ENCODE measurements at places on chromosomes 6 and 20. TPM values are rescaled to one million over a fixed set of nuclear protein-coding genes. Genes with fewer than 3 reads are reported as not detected.

SH3BGRL2 gene
- 4.7 TPM for total RNA-seq

- no peak for DNase-seq
- H3K36me3 ChIP-seq, result peaks cover 6% of the 10 kb centered on the region
- H3K4me1 ChIP-seq, result peaks cover 43% of the 10 kb centered on the region
- H3K27me3 ChIP-seq, result no peaks in the 10 kb centered on the region
- no peak overlapping the region for H3K4me3 ChIP-seq
Measured at GRCh38 chr6:132491881-132492280, 21.0 kb downstream of the STX7 start.

DNA sequence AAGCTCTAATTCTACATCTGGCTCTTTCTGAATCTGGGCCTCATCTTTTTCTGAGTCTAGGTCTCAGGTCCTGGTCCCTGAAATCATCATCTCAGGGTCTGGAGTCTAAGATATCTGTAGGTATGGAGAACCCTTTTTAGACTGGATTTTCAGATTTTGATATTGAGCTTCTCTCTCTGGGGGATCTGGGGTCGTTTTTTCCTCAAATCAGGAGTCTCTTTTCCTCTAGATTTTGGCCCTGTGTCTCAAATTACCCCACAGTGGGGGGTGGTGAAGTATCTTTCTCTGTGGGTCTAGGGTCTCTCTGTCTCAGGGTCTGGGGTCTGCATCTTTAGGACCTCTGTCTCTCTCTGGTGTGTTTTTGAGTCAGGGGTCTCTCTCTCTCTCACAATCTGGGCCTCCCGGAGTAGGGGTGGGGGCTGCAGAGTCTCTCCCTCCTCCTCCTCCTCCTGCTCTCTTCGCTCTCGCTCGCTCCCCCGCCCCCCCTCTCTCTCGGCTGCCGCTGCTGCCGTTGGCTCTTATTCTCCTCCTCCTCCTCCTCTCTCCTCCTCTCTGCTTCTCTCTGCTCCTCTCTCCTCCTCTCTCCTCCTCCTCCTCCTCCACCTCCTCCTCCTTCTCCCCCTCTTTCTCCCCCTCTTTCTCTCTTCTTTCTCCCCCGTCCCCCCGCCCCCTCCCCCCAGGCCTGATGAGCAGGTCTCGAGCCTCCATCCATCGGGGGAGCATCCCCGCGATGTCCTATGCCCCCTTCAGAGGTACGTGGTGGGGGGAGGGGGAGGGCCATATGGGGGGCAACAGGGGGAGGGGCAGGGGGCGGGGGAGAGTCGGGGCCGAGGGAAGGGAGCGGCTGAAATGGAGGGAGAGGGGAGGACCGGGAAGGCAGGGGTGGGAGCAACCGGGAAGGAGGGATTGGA is at the start of gene SYNGAP1:
Gene SYNGAP1, plus strand, starts transcription at position 486 of the 911 bp plus-strand sequence. Its CDS starts 200 bp downstream, at position 686.
- peaks cover 18% of the 10 kb centered on the region for H3K36me3 ChIP-seq
- H3K4me1 ChIP-seq, result peaks cover 59% of the 10 kb centered on the region
- H3K27ac ChIP-seq, result peak within 1 kb of the TSS; percentile 97
- H3K27me3 ChIP-seq, result no peaks in the 10 kb centered on the region
- peak within 1 kb of the TSS; percentile 77 for H3K4me3 ChIP-seq

ADISSP gene
- total RNA-seq, result 14.8 TPM

CUTA gene
- total RNA-seq, result 202 TPM

- DNase-seq, result no peak
- no peak overlapping the region for H3K27ac ChIP-seq
- peaks cover 11% of the 10 kb centered on the region for H3K36me3 ChIP-seq
- peaks cover 7% of the 10 kb centered on the region for H3K4me1 ChIP-seq
- no peaks in the 10 kb centered on the region for H3K27me3 ChIP-seq
- H3K4me3 ChIP-seq, result no peak overlapping the region
Measured at GRCh38 chr6:116265041-116265829, 11.4 kb upstream of the TSPYL4 start.

All from CD4-positive, CD25-positive, alpha-beta regulatory T cell (primary cell).